Cortex of kidney (tissue), 1 donor: ENCODE measurements at places on chromosomes 13 and 19.

DNA sequence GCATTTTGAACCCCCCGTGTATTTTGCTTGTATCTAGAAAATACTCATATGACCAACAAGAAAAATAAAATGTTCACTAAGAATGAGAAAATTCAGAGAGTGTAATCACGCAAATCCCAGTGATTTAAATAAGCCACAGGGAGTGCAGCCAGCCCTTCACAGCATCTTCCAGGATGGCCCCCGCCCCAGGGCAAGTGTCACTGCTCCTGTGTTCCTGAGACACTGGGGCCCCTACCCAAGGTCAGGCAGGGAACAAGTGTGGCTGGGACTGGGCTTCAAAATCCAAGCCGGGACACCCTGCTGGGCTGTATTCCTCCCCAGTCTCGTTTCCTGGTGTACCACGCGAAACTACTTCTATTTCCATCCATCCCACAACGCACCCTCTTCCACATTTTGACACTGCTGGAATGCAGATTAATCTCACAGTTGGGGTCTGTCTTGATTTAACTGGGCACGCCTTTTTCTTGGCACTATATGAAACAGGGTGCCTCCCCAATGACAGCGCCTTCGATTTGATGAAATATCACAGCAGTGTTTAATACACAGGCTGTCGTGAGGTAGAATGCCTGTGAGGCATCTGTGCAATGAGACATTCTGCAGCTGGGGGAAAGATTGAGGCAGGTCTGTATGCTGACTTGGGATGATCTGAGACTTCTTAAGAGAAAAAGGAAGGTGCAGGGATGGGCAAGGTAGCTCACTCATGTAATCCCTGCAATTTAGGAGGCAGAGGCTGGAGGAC, 18.3 kb upstream of the CCNP start:
- no peak for DNase-seq

DNA sequence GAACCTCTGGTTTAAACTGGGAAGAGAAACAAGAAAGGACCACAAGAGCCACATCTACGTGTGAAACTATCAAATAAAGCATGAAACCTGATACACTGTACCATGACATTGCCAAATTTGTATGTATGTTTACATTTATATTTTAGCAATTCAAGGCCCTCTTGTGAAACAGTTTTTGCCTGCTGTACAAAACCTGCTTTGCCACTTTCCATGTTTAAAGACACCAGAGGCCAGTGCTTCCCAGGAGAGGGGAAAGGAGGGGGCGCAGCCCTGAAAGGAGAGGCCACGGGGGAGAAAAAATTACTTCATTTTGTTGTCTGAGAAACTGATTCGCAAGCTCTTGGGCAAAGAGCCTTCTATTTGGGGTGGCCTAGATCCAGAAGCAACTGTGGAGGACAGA, 124.8 kb downstream of the DCLK1 start:
- no peak for DNase-seq

GRCh38 chr19:20279516-20279915, 112.5 kb downstream of the ZNF486 start:
- no peak for DNase-seq

DNA sequence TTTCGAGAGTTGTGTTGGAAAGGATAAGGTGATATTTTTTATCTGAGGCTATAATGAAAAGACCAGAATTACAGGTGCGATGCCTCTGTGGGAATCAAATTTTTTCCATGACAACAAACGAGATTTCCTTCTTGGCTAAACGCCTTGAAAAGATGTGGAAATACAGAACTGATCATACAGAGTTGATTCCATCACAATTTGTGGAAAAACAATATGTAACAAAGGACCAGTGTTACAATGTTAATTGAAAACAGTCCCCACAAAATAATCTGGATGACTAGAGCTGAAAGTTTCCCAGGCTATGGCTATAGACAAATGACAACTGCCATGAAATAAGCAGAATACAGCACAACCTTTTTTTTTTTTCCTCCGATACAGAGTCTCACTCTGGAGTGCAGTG, 628.9 kb downstream of the DIAPH3 start:
- DNase-seq, result no peak

DNA sequence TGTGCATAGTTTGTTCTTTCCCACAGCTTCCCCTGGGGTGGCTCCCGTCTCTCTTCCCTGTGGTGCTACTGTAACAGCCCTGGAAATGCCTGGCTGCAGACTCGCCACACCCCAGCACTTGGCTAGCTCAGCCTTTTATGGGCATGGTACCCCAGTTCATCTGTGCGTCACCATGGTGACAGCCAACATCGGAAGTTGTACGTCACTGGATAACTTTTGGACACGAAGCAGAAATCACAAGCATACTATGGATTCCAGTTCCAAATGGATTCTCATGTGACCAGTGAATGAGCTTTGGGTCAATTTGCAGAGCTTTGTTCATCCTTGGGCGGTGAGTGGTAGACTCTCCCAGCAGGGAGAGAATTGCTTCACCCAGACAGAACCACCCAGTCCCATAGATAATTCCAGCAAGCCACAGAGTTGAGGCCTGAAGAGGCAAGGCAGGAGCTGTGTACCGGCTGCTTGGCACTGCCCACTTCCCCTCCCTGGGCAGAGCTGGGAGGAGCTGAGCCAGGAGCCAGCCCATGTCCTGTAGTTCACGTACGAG, 54.4 kb downstream of the COL4A2 start:
- DNase-seq, result no peak

DNA sequence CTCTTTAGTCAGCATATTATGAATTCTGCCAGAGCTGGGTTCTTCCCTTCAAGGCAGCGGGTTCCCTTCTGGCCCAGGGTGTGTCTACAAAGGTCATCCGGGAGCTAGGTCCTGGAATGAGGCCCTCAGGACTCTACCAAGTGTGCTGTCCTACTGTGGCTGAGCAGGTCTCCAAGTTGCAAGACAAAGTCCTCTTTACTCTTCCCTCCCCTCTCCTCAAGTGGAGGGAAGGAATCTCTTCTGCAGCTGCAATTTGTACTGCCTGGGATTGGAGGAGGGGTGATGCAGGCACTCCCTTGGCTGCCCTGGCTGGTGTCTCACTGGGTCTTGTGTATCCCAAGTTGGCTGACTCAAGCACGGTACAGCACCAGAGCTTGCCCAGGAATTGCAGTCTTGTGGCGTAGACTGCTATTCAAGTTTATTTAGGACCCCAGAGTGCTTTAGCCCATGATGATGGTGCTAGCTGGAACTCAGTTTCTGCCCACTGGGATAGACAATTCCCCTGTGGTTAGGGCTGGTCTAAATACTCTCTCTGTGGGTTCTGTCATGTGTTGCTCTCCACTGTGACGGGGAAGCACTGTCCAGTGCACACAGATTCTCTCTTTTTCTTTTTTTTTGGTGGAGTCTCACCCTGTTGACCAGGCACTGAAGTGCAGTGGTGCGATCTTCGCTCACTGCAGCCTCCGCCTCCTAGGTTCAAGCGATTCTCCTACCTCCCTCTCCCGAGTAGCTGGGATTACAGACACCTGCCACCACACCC, 28.5 kb downstream of the RFC3 start:
- no peak for DNase-seq

DNA sequence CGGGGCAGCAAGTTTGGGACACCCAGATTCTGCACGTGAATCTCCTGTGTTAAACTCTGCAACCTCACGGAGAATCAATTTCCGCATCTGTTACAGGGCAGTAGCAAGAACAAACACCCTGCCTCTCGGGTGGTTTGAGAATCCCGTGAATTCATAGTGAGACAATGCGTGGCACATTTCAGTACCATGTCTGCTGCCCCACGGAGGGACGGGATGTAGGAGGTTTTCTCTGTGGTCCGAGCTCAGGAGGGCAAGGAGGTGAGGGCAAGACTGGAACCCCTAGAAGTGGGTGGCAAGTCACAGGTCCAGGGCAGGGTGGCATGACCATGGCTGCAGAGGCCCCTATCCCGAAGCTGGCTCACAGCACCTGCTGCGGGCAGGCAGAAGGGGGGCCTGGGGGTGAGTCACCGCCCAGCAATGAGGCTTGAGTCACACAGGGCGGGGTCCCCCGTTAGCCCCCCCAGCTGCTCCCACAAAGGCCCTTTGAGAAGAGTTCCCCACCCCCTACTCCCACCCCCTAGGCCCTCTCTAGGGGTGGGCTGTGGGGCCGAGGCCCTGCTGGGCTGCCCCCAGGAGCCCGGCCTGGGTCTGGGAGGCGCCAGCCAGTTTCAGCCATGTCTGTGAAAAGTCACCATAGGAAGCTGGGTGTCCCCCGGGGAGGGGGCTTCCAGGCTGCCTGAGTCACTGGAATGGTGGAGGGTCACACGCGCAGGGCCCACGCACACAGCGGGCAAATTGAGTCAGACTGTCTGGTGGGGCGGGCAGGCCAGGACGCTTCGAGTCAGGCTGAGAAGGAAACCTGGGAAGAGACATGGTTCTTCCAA, 25.8 kb upstream of the NANOS3 start:
- DNase-seq, result no peak

DNA sequence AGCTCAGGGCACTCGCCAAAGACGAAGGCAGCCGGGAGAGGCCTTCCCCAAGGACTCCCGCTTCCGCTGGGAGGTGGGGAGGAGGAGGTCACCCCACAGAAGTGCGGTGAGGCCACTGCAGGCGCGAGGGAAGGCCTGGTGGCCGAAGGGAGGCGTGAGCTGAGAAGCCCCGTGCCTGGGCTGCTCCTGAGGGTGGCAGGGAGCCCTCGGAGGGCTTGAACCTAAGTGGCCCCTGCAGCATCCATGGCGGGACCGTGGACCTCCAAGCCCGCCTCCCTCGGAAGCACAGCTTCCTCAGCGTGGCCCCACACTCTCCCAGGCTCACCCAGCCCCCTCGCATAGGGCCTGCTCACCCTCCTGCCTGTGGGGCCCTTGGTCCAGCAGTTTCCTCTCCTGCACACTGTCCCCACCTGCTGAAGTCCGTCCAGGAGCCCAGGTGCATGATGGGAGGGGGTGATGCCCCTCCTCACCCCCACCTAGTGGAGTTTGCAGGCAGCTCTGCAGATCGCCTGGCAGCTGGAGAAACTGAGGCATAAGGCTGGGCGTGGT, 25.9 kb downstream of the EFNA2 start:
- no peak for DNase-seq

- DNase-seq, result no peak
Observed at GRCh38 chr13:20118268-20119140, 42.3 kb downstream of the GJA3 start.

DNA sequence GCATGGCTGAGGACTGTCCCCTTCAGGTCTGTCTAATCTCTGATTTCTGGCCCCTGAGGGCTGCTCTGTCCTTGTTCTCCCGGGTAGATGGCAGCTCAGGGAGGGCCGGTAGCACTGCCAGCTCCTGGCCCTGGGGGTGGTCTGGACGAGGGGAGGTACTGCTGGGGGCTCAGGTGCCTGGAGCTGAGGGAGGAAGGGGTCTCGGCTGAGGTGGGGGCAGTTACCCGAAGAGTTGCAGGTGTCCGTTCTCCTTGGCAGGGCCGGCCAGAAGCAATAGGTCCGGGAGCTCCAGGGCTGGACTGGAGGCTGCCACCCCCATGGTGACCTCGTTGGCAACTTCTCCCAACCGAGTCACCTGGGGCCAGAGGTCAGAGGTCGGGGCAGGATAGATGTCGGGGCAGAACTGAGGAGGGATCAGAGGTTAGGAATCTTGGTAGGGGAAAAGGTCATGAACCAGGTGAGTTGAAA, 1.2 kb upstream of the EMC10 start:
- no peak for DNase-seq

DNA sequence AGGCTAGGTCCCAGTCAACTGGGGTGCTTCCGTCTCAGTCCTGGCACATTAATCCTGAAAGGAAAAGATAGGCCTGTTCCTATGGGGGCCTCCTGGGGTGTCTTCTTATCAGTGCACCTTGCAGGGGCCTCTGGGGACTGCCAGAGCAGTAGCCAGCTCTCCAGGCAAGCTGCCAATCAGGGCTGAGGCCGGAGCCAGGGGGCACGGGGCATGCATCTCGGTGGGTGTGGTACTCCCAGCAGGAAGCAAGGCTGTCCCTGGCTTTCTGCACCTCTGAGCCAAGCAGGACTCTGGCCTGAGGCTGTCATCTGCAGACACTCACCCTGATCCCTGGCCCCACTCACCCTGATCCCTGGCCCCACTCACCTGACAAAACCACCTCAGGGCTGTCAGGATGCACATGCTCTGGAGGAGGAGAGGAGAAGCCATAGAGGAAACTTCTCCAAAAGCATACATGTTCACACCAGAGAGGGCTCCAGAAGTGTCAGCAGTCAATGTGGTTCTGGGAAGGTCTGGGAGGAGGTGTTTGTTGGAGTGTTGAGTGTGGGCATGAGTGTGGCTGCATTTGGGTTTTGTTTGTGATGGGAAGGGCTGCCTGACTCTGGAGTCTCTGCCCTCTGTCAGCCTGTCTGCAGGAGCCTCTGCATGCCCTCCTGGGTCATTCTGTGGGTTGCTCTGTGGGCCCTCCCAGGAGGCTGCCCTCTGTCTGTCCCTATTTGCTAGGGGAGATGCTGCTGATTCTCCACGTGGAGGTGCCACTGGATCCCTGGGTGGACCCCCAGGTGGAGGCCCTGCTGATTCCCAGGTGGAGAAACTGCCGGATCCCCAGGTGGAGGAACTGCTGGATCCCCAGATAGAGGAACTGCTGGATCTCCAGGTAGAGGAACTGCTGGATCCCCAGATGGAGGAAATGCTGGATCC, 22.7 kb upstream of the KCTD15 start:
- DNase-seq, result no peak

- DNase-seq, result no peak
Observed at GRCh38 chr19:16893686-16893989, 4.8 kb downstream of the F2RL3 start.

DNA sequence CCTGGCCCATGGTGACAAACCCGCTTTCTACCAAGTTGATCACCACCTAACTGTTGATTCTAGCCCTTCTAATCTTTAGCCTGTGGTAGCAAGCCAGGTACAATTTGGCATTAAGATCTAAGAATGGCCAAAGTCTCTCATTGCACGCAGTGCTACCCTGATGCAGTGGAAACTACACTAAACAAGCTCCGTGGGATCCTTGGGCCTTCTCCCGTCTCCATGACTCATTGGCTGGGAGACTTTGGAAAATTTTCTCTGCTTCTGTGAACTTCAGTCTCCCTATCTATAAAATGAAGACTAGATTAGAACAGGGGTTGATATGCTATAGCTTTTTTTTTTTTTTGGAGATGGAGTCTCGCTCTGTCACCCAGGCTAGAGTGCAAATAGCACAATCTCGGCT, 223.0 kb downstream of the TSHZ3 start:
- DNase-seq, result no peak

DNA sequence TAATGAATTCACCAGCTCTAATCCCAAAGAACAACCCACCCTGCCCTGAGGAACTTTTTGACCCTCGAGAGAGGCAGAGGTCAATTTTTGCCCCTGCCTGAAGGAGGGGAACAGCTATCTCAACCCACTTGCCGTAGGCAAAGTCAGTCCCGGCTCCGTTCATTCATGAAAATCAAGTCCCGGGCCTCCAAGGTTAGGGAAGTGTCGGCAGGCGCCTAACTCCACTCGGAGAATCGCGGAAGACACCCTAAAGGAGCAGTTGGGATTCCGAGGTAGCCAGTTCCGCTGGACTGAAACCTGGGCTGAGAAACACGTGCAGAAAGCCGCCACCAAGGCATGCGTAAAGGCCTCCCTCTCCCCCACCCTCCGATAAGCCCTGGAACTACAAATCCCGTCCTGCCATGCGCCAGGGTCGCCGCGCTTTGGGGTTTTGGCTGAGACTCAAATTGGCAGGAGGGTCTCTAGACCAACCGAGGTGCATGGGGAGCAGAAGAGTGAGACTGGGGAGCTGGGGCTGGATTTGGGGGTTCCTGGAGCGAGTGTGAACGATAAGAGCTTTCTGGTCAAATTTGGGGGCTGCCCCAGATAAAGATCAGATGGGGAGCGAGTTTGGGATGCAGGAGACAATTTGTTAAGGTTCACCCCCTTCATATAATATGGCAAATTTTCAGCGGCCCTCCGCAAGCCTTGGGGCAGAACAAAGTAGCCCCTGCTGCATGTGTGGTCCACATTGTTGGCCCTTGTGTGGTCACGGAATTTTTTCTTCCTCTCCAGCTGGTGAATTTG, at the start of gene TNPO2:
TSS of gene TNPO2 (minus strand) at position 292 of the 786 bp plus-strand sequence. CDS start 2,955 bp downstream, outside the sequence.
- DNase-seq, result no peak
